ENCODE measurements at places on chromosomes 11 and 22. TPM values are rescaled to one million over a fixed set of nuclear protein-coding genes. Genes with fewer than 3 reads are reported as not detected.
A peak's percentile ranks its signal among the peaks of the same experiment; 100 is the strongest.

DNA sequence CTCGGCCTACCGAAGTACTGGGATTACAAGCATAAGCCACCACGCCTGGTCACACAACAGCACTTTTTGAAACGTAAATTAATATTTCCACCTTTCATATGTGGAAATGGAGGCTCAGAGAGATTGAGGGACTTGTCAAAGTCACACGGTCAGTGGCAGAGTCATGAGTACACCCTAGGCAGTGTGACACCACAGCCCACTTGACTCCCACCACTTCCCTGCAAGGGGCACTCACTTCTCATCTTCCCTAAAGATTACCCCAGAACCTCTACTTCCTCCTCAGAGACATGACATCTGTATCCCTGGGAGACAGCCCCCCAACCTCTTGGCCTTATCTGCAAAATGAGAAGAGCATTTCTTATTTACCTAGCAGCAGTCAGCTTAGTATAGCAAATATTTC lies 16.5 kb upstream of the MYOD1 start:
- H3K4me3 ChIP-seq: no peak overlapping the region
- no peaks in the 10 kb centered on the region for H3K36me3 ChIP-seq
- H3K27ac ChIP-seq: no peak overlapping the region
- no peak for DNase-seq

GRCh38 chr11:10274726-10275125 lies 19.3 kb downstream of the SBF2 start:
- H3K27me3 ChIP-seq: no peaks in the 10 kb centered on the region
- no peak overlapping the region for H3K27ac ChIP-seq
- DNase-seq: no peak
- no peak overlapping the region for H3K4me3 ChIP-seq
- no peaks in the 10 kb centered on the region for H3K36me3 ChIP-seq

- H3K27ac ChIP-seq: no peak overlapping the region
- H3K4me1 ChIP-seq: no peaks in the 10 kb centered on the region
- no peak overlapping the region for H3K4me3 ChIP-seq
- H3K27me3 ChIP-seq: no peaks in the 10 kb centered on the region
- no peak for DNase-seq
Measured at GRCh38 chr11:907668-908067, 2.9 kb downstream of the CHID1 start.

DNA sequence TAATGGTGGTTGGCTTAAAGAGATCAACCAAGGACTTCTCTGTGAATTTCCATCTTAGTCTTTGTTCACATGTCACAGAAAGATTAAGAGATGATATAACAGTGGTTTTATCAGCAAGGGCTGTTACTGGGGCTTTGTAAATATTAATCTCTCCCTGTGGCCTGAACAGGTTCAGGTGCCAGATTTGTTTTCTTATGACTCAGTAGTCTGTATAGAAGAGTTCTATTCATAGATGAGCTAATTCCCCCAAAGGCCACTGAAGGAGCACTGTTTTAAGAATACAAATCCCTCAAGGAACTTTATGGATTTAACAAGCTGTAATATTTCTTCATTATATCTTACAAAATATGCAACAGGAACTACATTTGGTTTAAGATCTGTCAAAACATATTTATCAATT lies 50.4 kb downstream of the TCP11L1 start:
- H3K4me1 ChIP-seq: no peaks in the 10 kb centered on the region
- no peaks in the 10 kb centered on the region for H3K36me3 ChIP-seq
- no peak overlapping the region for H3K27ac ChIP-seq
- no peak for DNase-seq
- H3K27me3 ChIP-seq: no peaks in the 10 kb centered on the region

- DNase-seq: no peak
- no peak overlapping the region for H3K27ac ChIP-seq
- H3K4me3 ChIP-seq: no peak overlapping the region
- H3K4me1 ChIP-seq: no peaks in the 10 kb centered on the region
Measured at GRCh38 chr11:100961633-100962032, 168.0 kb downstream of the PGR start.

DNA sequence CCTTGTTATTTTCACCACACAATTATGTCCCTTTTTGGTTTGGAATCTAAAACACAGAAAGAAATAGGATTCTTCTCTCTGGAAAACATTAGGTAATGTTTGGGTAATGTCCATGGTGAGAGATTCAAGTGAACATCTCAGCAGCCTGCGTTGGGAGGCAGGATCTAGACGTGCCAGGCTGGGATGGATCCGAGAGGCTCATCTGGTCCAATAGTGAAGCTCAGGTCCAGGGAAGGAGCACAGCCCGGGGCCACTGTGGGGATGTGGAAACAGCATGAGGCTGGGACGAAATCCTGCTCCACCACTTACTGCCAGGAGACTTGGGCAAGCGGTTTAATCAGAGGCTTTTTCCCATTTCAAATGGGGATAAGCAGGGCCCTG lies 109.9 kb downstream of the CSNK2A3 start:
- no peaks in the 10 kb centered on the region for H3K27me3 ChIP-seq
- peak overlapping the region; percentile 25 for H3K27ac ChIP-seq
- H3K4me3 ChIP-seq: no peak overlapping the region
- no peaks in the 10 kb centered on the region for H3K36me3 ChIP-seq
- H3K4me1 ChIP-seq: no peaks in the 10 kb centered on the region

- H3K4me3 ChIP-seq: no peak overlapping the region
- no peaks in the 10 kb centered on the region for H3K4me1 ChIP-seq
- H3K36me3 ChIP-seq: no peaks in the 10 kb centered on the region
- DNase-seq: peak; percentile 12
Measured at GRCh38 chr22:46923394-46923793, 160.9 kb downstream of the TBC1D22A start.

DNA sequence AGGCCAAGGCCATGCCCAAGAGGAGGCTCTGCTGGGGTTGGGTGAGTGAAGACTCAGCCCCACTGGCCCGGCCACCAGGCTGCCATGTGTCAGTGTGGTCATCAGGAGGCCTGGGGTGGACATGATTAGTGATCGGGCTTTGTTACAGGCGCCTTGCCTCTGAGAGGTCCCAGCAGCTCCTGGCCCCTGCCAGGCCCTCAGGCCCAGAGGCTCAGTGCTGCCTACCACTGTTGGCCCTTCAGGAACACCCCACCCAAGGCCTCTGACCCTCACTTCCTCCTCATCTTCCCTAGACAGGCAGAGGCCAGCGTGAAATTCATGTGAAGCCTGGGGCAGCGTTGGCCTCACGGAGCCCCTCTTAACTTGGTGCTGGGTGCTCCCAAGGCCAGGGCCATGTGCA lies 2.2 kb downstream of the MRPL23 start:
- no peaks in the 10 kb centered on the region for H3K4me1 ChIP-seq
- H3K36me3 ChIP-seq: no peaks in the 10 kb centered on the region
- DNase-seq: no peak
- H3K27me3 ChIP-seq: no peaks in the 10 kb centered on the region

DNA sequence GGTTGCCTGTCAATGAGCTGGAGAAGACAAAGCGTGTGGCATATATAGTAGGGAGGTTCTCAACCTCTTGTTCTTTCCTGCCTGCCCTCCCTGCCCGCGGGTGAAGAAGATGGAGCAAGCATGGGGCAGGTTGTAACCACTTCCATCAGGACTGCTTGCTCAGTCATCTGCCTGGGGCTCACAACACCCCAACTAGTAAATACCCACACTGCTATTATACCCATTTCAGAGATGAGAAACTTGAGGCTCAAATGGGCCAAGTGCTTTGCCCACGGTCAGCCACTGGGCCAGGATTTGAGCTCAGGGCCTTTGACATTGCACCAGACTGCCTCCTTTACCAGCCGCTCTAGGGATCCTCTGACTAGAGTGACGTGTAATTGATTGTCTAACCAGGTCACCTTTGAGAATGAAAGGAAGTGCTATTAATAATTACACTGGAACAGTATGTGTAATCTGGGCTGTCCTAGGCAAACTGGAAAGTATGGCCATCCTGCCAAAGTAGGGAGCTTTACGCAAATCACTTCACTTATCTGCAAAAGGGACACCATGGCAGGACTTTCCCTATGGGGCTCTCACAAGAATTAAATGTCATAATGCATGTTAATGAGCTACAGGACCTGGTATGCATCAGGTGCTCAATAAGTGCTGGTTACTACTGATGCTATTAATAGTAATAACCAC lies 2.8 kb upstream of the CDC42EP1 start:
- no peak for DNase-seq
- no peaks in the 10 kb centered on the region for H3K36me3 ChIP-seq
- peaks cover 7% of the 10 kb centered on the region for H3K4me1 ChIP-seq
- no peaks in the 10 kb centered on the region for H3K27me3 ChIP-seq

GRCh38 chr11:111439901-111440300 lies 60.8 kb upstream of the POU2AF1 start:
- DNase-seq: no peak
- no peaks in the 10 kb centered on the region for H3K4me1 ChIP-seq
- H3K36me3 ChIP-seq: no peaks in the 10 kb centered on the region
- H3K27me3 ChIP-seq: no peaks in the 10 kb centered on the region

GRCh38 chr11:124199702-124200101 lies 16.6 kb downstream of the OR10D3 start:
- H3K27me3 ChIP-seq: no peaks in the 10 kb centered on the region
- H3K36me3 ChIP-seq: no peaks in the 10 kb centered on the region
- H3K27ac ChIP-seq: no peak overlapping the region
- H3K4me3 ChIP-seq: no peak overlapping the region
- DNase-seq: no peak
- no peaks in the 10 kb centered on the region for H3K4me1 ChIP-seq

GRCh38 chr11:94546886-94547285 lies 3.2 kb downstream of the FUT4 start:
- no peaks in the 10 kb centered on the region for H3K4me1 ChIP-seq
- peak overlapping the region; percentile 61 for H3K4me3 ChIP-seq
- H3K27me3 ChIP-seq: no peaks in the 10 kb centered on the region
- DNase-seq: peak; percentile 68

DNA sequence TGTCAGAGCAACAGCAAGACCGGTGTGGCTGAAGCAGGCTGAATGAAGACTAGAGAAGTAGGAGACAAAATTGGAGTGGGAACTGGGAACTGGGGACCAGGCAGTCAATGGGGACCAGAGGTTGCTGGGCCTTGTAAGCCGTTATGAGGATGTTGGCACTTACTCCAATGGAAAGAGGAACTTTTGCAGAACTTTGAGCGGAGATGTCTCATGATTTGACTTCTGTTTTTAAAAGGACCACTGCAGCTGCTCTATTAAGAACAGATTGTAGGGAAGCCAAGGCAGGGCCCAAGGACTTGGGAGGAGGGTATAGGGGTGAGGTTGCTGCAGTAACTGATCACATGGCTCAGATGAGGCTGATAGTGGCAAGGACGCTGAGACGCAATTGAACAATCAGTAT lies 34.2 kb downstream of the IL18 start:
- no peak for DNase-seq
- H3K27ac ChIP-seq: peak overlapping the region; percentile 79
- H3K4me3 ChIP-seq: no peak overlapping the region

GRCh38 chr11:41659985-41660384 lies 200.5 kb upstream of the LRRC4C start:
- H3K36me3 ChIP-seq: no peaks in the 10 kb centered on the region
- no peaks in the 10 kb centered on the region for H3K4me1 ChIP-seq
- no peaks in the 10 kb centered on the region for H3K27me3 ChIP-seq
- DNase-seq: no peak
- H3K27ac ChIP-seq: no peak overlapping the region

- DNase-seq: no peak
- H3K36me3 ChIP-seq: no peaks in the 10 kb centered on the region
- H3K27me3 ChIP-seq: no peaks in the 10 kb centered on the region
- H3K4me3 ChIP-seq: no peak overlapping the region
- H3K4me1 ChIP-seq: no peaks in the 10 kb centered on the region
Measured at GRCh38 chr11:134017511-134018430, 51.1 kb upstream of the JAM3 start.

C11orf52 gene
- total RNA-seq: 8.8 TPM

SMIM38 gene
- total RNA-seq: 0.10 TPM

CCDC116 gene
- 0.59 TPM for total RNA-seq

PATE4 gene
- not detected for total RNA-seq

PARVG gene
- total RNA-seq: 2.4 TPM

ZP1 gene
- not detected for total RNA-seq

MMP7 gene
- 1.4 TPM for total RNA-seq

KCNK7 gene
- 0.40 TPM for total RNA-seq

Measured in colonic mucosa (tissue), 4 donors.